ENCODE measurements at places on chromosomes 12 and 14.

GRCh38 chr12:46549527-46550265 is 177.1 kb upstream of the SLC38A2 start:
- peak; percentile 93 for DNase-seq

DNA sequence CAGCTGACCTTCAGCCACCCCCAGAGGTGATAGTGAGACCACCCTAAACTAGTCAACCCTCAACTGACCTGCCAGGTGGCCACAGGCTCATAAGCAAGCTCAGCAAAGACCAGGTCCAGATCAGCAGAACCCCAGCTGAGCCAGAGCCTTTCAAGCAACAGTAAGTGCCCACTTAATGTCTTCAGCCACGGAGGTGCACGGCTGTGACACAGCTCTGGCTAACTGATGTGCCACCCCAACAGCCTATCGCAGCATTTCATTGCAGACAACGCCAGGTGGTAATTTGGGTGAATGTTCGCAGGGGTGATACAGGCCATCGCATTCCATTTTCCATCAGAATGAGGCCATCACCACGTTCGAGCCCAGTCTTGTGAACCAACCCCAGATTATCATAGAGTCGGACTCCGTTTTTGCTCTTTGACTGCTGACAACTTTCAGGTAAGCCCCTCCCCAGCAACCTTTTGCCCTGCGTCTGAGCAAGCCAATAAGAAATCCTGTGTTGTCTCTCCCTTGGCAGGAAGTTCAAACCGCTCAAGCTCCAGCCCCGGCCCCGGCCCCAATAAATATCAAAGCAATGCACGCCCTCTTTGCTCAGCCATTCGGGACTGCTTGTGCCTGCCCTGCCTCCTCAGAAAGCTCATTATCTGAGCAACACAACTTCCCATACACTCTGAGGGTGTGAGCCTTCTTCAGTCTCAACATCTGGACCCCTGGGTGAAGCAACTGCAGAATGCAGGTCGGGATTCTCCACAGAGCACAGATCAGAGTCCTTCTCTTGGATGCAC is 44.4 kb downstream of the JAG2 start:
- no peak for DNase-seq

- no peak for DNase-seq
These were observed 17.6 kb downstream of the GNPTAB start for GRCh38 chr12:101813117-101813516.

DNA sequence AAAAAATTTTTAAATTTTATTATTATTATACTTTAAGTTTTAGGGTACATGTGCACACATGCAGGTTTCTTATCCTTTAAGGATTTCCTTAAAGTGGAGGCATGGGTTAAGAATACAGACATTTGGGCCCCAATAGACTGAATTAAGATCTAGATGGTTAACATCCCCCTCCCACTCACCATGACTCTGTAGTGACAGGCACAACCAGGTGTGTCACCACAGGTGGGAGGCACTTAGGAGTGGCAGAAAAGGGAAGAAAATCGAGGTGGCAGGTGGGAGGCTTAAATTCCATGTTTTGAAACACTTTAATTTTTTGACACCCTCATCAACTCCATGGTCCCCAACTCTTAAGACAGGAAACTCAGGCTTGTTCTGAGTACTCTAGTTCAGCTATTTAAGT is 37.6 kb upstream of the GRIP1 start:
- no peak for DNase-seq

- DNase-seq, result no peak
These were observed 3.6 kb downstream of the FOXA1 start for GRCh38 chr14:37591311-37591940.

DNA sequence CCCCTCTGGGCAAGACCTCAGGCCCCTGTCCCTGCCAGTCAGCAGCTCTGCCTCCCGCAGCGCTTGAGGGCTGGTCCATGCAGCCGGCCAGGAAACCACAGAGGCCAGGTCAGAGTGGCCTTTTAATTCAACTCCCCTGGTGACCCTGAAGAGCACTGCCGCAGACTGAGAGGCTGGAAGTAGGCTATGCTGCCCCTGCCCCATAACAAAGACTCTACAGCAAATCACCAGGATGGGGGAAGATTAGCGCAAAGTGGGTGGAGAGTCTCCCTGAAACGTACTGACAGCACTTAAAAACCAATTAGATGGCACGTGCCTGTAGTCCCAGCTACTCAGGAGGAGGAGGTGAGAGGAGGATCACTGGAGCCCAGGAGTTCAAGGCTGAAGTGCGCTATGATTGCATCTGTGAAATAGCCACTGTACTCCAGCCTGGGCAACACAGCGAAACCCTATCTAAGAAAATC is 70.5 kb downstream of the ITPK1 start:
- no peak for DNase-seq

- no peak for DNase-seq
These were observed 132.8 kb upstream of the BTG1 start for GRCh38 chr12:92278378-92278828.

DNA sequence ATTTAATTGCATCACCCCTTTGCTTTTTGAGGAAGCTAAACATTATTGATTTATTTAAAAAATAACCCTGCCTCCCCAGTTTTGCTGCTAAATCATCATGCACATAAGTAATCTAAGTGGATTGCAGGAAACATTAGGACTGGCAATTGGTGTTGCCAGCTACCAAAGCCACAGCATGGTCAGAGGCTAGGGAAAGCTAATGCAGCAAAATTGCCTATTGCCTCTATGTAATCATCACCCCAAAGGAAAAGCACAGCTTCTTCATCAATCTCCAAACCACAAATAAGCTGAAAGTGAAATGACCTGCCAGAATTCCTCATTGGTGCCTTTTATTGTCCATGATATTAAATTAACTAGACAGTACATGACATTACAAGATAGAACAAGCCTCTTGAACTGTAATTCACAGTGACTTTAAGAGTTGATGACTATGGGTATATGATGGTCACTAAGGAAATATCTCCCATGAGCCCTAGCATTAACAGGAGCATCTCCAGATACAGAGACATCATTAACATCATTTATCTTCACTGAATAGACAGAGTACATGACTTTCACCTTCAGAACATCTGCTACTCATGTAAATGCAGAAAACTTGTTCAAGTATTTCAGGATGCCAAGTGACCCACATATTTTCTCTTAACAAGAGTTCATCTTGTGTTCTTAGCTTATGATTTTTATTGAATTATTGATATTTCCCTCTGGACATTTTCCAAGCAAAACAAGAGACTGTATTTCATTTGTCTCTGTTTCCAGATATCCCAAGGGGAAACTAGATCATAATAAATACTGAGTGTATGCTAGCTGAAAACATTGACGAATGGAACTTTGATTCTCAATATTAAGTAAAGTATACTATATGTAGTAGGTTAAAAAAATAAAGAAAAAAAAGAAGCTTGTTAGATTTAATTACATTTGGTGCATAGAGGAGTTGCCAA is 29.4 kb downstream of the PTPRR start:
- no peak for DNase-seq

DNA sequence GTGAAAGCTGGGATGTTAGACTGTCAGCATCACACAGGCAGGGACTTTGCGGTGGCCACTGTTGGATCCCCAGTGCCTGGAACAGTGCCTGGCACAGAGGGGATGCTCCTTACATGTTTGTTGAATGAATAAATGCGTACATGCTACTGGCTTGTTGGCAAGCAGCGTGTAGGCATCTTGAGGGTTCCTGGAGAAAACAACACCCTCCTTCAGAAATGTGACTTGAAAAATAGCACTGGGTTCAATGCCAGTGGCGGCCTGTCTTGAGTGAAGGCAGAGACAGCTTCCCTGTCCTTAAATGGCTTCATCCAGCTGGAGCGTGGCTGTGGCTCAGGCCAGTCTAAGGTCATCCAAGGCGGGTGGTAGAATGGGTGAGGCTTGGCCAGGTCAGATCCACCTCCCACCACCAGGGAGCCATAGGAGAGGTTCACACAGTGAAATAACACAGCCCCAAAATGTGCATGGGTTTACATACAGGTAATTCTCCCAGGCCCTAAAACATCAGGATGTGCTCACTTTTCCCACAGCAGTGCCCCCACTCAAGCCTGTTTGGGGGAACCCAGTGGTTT is 171.4 kb downstream of the PHETA1 start:
- DNase-seq, result no peak

DNA sequence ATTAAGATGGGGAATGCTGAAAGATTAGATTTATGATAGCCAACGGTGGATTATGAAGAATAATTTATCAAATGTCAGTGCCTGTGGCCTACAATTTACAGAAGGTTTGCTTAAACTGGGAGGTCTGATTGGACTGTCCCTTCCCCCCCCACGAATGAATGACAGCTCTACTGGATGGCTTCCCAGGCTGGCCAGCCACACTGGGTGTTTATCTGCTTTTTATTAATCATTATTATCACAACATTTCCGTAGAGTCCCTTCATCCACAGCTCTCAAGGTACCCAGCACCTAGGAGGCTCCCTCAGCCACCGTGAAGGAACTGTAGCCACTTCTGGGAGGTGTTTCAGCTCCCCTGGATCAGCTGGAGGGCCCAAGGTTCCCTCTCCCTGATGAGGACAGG is 78.9 kb downstream of the ADCK1 start:
- no peak for DNase-seq

DNA sequence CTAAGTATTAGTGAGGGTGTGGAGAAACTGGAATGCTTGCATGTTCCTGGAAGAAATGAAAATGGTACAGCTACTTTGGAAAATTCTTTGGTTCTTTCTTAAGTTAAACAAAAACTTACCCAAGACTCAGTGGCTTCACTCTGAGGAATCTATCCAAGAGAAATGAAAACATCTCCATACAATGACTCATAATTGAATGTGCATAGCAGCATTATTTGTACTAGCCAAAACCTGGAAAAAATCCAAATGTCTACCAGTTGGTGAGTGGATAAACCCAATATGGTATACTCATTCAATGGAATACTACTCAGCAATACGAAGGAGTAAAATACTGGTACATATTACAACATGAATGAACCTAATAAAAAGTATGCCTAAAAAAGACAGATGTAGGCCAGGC is 18.0 kb upstream of the CRACR2A start:
- DNase-seq, result peak; percentile 72

DNA sequence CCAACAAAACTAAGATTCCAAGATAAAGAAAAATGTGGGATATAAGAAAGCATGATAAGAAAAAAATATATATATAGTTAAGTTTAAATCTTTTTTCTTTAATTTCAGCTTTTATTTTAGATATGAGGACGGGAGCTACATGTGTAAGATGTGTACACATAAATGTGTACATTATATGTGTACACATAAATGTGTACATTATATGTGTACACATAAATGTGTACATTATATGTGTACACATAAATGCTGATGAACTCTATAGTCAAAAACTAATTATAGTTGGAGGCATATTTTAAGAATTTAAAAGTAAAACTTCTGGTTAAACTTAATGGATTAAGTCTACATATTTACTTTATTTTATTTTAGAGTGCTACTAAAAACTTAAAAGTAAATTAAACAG is 123.6 kb downstream of the BTG1 start:
- DNase-seq, result no peak

DNA sequence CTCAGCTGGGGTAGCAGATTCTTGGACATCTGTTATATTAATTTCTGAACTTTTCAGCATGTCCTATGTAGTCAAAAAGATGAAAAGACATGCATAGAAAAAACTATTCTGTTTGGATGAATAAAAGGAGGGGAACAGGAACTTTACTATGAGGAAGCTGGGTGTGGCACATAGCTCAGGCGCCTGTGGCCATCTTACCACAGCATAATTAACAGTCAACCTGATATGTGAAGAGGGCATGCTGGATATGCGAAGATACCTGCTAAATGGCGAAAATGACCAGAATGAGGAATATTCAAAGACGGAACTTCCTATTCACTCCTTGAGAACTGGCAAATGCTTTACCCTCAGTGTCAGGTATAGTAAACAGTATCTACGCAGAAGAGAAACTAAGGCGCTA is 18.4 kb downstream of the SETD3 start:
- DNase-seq, result no peak

DNA sequence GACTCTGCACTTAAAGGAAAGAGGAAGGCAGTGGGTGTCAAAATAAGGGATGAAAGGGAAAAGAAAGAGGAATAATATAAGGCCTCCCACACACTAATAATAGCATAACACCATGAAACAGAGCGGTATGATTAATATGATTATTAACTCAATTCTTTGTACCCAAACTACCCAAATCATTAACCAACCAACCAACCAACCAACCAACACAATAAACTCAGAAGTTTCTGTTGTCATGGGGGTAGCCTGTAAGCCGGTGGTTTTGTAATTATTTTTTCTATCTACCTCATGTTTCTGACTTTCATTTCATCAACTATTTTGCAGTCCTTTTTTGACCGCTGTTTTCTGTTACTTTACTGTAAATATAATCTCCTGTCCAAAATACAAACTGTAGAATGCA is 105.8 kb downstream of the RERG start:
- DNase-seq, result no peak

- DNase-seq, result no peak
These were observed 23.9 kb upstream of the SMOC1 start for GRCh38 chr14:69855180-69855832.

DNA sequence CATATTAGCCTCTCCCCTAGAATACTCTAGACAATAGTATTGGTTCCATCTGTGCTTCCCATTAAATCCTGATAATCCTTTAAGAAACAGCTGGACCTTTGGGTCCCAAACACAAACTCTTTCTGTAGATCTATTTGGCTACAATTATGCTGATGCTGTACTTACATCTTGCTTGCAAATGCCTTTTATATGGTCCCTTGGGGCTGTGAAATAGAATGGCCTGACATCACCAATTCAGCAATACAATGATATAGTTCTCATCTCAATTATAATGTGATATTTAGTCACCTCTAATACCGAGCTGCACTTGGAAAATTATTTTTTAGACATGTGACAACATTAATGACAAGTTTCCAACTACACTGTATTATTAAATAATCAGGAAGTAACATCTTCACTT is 261.5 kb downstream of the SOX5 start:
- DNase-seq, result no peak

DNA sequence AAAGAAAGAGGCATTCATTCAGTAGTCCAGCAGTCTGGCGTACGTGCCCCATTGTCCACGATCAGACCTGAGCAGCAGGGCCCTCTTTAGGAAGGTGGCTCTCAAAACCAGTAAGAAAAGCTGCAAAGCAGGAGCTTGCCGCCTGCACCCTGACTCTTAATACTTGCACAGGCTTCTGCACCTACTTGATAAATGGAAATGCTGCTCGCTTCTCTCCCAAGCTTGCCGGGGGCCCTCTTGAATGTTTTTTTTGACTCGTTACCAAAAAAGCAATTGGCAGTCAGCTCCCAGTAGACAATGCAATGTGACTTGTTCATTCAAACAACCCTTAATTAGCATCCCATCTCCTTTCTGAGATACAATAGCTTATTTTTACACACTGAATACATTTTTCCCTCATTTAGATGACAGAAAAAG is 27.2 kb upstream of the PTPRB start:
- no peak for DNase-seq

GRCh38 chr12:89247541-89247942 is 104.8 kb downstream of the DUSP6 start:
- no peak for DNase-seq

Data from EL (cell line).